ENCODE measurements at places on chromosomes 6 and 20.

- DNase-seq: no peak
These were observed 20.1 kb upstream of the NCOA3 start for GRCh38 chr20:47481330-47482216.

DNA sequence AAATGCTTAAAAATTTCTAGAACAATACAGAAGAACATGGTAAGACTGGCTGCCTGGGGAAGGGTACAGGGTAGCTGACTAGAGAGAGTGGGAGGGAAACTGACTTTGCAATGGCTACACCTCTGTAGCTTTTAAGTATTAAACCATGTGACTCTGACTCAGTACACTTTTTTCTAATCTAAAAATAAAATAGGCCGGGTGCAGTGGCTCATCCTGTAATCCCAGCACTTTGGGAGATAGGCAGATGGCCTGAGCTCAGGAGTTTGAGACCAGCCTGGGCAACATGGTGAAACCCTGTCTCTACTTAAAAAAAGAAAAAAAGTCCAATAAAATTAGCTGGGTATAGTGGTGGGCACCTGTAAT, 18.5 kb downstream of the ATP9A start:
- DNase-seq: no peak

DNA sequence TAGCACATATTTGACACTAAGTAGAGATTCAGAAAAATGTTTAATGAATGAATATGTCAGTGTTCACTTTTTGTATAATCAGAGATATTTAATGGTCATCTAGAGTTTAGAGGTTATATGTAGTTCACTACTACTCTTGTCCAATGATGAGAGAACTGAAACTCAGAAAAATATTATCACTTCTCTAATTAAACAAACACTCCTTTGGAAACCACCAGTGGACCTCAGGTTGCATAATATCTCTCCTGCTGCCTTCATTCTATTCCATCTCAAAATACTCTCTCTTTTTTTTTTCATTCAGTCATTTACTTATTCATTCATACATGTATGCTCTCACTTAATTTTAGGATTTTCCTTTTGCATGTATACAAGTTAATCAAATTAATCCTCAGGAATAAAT, 423.1 kb upstream of the RNF217 start:
- DNase-seq: no peak

- DNase-seq: no peak
These were observed 104.4 kb downstream of the TOX2 start for GRCh38 chr20:44018942-44019637.

DNA sequence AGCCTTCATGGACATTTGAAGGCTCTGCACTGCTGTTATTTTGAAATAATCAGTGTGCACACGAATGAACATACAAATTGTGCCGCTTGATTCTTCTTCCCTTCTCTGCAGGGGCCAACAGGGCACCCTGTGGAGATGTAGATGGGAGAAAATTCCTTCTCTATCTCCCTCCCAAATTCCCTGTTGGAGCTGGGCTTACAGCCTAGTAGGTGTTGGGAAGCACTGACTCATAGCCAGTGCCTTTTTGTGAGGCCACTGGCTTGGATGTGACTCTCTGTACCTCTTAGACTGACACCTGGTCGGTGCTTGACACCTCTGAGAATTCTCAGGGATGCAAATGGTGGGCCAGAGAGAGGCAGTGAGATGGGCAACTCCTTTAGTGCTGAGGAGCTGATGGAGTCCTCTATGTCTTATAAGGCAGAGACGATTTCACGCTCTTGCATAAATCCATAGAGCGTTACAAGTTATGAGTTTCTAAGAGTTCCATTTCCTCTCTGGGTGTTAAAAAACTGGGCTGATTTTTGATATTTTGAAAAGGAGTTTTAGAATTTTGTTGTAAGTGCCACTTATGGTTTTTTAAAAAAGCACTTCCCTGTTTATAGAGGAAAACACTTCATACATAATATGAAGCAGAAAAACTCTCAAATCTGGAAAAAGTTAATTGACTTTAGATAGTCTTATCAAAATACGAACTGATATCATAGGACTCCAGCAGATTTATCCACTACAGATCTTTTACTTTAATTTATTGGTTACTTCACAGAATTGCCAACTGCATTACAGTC, 89.8 kb upstream of the MAP3K7 start:
- DNase-seq: no peak

DNA sequence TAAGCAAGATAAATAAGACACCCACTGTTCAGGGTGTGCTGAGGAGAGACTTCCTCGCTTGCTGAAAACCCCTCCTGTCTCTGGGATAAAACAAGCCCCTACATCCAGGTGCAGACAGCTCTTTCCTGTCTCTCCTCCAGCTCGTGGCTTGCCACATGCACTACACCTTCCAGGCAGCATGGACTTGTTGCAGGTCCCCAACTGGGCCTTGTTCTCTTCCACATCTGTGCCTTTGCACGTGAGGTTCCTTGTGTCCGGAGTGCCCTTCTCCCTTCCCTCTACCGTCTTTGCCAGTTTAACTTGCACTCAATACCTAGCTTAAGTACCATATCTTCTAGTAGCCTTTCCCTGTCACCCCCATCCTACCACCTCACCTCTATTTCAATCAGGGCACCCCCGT, 397.6 kb downstream of the RNGTT start:
- DNase-seq: no peak

- DNase-seq: no peak
These were observed 12.6 kb downstream of the LRP11 start for GRCh38 chr6:149851461-149852110.

GRCh38 chr20:46070215-46070900, 19.4 kb downstream of the NCOA5 start:
- no peak for DNase-seq

- DNase-seq: no peak
These were observed 37.6 kb upstream of the CCN6 start for GRCh38 chr6:112016320-112016719.

DNA sequence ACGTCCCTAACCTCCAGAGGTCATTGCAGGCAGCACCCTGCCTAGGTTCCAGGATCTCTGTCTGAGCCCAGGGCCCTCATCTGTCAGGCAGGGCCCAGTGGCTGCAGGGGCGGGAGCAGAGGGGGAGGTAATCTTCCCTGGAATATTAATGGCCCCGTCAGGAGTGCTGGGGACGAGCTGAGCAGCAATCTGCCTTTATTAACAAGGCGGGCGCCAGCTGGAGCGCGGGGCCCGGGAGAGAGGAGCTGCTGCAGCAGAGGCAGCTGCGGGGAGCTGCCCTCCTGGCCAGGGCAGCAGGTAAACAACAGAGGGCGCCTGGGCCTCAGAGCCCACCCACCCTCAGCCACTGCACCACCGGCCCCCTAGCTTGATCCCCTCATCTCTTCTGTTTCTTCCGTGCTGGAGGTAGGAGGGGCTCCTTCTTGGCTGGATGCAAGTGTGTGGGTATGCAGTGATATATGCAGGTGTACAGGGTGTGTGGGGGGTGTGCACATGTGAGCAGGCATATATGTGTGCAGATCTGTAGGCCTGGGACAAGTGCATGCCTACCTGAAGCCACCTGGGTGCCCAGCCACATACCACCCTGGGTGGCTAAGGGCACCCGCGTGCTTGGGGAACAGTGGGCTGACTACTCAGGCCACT, 131.8 kb upstream of the MLN start:
- DNase-seq: no peak

DNA sequence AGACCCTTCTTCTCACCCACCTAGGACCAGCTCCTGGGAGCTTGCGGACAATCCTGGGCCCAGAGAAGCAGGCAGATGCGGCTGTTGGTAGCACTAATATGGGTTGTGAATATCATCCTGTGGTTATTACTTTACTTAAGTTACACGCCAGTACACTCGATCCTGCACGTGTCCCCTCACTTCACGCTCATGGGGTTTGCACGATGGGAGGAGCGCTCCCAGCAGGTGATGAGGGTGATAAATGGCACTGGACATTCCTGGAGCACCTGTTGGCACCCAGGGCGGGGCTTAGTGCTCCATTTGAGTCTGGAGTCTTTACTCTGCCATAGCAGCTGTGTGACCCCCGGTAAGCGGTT, 335.1 kb downstream of the PREX1 start:
- DNase-seq: no peak

DNA sequence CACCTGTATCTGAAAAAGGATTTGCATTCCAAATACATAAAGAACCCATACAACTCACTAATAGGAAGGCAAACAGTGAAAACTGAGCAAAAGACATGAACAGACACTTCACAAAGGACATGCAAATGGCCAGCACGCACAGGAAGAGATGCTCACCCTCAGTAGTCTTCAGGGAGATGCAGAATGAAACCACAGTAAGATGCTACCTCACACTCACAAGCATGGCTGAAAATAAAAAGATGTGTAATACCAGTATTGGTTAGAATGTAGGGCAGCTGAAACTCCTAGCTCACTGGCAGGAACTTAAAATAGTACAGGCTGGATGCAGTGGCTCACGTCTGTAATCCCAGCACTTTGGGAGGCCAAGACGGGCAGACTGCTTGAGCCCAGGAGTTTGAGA, 64.6 kb downstream of the SNX5 start:
- DNase-seq: peak; percentile 13

- no peak for DNase-seq
These were observed 25.5 kb downstream of the ENTPD6 start for GRCh38 chr20:25220810-25221591.

DNA sequence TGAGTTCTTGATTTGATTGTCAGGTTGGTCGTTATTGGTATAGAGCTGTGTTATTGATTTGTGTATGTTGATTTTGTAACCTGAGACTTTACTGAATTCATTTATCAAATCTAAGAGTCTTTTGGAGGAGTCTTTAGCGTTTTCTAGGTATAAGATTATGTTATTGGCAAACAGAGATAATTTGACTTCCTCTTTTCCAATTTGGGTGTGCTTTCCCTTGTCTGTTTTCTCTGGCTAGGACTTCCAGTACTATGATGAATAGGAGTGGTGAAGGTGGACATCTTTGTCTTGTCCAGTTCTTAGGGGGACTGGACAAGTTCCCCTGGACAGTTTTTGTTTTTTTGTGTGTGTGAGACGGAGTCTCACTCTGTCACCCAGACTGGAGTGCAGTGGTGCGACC, 17.4 kb downstream of the HLA-DOA start:
- no peak for DNase-seq

DNA sequence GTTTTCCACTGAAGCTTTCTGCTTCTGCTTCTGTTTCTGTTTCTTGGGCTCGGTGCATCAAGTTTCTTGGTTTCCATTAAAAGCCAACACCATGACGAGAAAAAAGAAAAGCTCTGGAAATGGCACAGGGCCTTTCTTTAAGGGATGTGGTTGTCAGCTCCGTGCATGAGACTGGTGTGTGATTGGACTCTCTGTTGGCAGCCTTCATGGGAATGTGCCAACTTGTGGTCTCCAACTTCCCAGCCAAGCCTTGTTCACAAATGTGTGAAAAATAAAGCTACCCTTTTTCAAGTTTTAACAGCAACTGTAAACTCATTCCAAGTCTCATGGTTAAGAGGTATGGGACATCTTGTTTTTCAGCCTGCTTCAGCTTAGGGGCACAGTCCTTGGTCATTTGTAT, 68.7 kb upstream of the CST7 start:
- no peak for DNase-seq

- DNase-seq: no peak
These were observed 36.3 kb upstream of the MRGBP start for GRCh38 chr20:62759981-62760431.

DNA sequence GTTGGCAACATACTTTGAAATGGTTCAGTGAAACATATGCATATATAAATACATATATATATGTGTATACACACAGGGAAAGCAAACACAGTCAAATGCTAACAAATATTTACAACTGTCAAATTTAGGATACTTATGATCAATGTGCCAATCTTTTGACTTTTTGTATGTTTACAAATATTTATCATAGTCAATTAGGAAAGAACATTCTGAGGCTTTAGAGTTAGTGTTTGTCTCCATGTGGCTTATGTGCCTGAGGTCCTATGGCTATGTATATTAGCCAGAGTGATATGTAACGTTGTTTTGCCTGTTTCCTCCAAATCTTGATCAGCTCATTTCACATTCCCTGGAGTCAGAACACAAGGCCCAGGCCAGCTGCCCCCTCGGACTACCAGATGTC, 126.5 kb upstream of the MAN1A1 start:
- DNase-seq: no peak

GRCh38 chr20:61758564-61759200, 307.0 kb downstream of the TAF4 start:
- no peak for DNase-seq

DNA sequence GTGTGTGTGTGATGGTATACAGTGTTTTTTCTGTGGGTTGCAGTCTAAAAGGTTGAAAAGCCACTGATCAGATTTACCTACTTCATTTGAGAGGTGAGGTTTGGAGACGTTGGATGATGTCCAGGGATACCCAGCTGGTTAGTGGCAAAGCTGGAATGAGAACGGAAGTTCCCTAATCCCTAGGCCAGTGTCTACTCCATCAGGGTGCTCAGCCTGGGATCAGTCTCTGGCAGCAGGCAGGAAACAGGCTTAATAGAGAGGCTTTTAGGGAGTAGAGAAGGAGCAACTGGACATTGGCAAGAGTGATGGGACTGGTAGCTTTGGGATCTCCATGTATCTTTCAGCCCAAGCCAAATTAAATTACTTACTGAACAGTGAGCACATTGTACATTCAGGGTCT, 80.7 kb downstream of the C6orf52 start:
- no peak for DNase-seq

- DNase-seq: no peak
These were observed 182.7 kb upstream of the SALL4 start for GRCh38 chr20:51985013-51985415.

DNA sequence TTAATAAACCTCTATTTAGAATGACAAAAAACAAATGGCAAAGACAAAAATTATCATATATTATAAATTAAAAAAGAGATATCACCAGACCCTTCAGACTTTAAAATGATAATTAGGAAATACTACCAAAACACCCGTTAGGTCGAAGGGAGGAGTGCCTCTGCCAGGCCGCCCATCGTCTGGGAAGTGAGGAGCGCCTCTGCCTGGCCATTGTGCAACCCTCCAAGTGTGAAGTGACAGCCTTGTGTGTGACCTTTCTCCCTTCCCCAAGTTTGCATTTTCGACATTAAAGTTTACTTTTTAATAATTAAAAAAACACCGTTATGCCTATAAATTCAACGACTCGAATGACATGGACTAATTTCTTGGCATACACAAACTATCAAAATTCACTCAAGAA, 64.5 kb upstream of the TASP1 start:
- DNase-seq: no peak

- DNase-seq: no peak
These were observed 29.2 kb downstream of the MOCS1 start for GRCh38 chr6:39904946-39905639.

- no peak for DNase-seq
These were observed 78.8 kb upstream of the ARID1B start for GRCh38 chr6:156698239-156699016.

- no peak for DNase-seq
These were observed 135.5 kb upstream of the NUP153 start for GRCh38 chr6:17842014-17842776.

- no peak for DNase-seq
These were observed 928.9 kb downstream of the EYS start for GRCh38 chr6:64777941-64778785.

- no peak for DNase-seq
These were observed 11.4 kb downstream of the TEAD3 start for GRCh38 chr6:35485402-35485877.

GRCh38 chr20:51140671-51141070, 117.8 kb upstream of the KCNG1 start:
- DNase-seq: no peak

GRCh38 chr20:33162313-33162712, 5.6 kb upstream of the BPIFA2 start:
- no peak for DNase-seq

GRCh38 chr6:36355819-36356218, 19.1 kb upstream of the BNIP5 start:
- DNase-seq: no peak

- no peak for DNase-seq
These were observed 38.2 kb downstream of the ADGRB3 start for GRCh38 chr6:68673255-68673654.

GRCh38 chr6:7723041-7723447, 2.9 kb upstream of the BMP6 start:
- DNase-seq: peak; percentile 53
